ENCODE measurements at places on chromosomes 2 and 18. TPM values are rescaled to one million over a fixed set of nuclear protein-coding genes. Genes with fewer than 3 reads are reported as not detected.

KIF1A gene
- total RNA-seq, result 0.37 TPM

ANKAR gene
- 15.0 TPM for total RNA-seq

DQX1 gene
- total RNA-seq, result not detected

ZNF385B gene
- total RNA-seq, result 2.3 TPM

CFC1B gene
- total RNA-seq, result not detected

GTF3C2 gene
- total RNA-seq, result 59.8 TPM

CAVIN2 gene
- total RNA-seq, result 121 TPM

ALKAL2 gene
- not detected for total RNA-seq

All from NCI-H460 (cell line).